ENCODE measurements at places on chromosomes 5 and 9.

DNA sequence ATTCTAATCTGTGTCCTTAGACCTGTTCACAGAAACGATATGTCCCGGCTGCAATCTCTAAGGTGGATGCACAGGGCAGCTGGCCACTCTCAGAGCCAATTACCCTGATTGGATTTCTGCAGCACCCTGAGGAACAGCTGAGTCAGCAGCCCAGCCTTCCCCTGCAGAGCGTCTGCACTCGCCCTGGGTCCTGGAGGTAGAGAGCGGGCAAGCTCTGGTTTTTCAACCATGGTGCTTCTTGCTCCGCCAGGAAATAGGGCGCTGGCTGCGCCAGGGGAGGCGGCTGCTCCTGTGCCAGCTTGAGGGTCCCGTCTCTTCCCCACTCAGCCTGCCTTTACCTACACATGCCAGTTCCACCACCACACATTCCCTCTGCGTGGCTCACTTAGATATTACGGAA lies 19.2 kb downstream of the NDUFS6 start:
- no peak for DNase-seq

GRCh38 chr5:170886210-170886894 lies 24.5 kb downstream of the RANBP17 start:
- DNase-seq: no peak

GRCh38 chr9:115353681-115354080 lies 235.7 kb upstream of the TNC start:
- no peak for DNase-seq

- no peak for DNase-seq
Measured at GRCh38 chr9:114372921-114373448, 14.8 kb downstream of the AKNA start.

- no peak for DNase-seq
Measured at GRCh38 chr5:153372425-153373129, 117.9 kb upstream of the GRIA1 start.

DNA sequence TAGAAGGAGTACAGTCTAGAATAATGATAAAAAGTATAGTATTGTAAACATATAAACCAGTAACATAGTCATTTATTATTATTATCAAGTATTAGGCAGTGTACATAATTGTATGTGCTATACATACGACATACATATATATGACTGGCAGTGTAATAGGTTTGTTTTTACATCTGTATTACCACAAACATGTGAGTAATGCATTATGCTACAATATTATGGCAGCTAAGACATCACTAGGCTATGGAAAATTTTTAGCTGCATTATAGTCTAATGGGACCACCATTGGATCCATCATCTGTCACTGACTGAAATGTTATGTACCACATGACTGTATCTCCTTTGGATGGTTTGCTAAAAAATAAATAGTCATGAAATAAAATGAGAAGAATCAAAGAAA lies 530.0 kb downstream of the PRR16 start:
- DNase-seq: no peak

DNA sequence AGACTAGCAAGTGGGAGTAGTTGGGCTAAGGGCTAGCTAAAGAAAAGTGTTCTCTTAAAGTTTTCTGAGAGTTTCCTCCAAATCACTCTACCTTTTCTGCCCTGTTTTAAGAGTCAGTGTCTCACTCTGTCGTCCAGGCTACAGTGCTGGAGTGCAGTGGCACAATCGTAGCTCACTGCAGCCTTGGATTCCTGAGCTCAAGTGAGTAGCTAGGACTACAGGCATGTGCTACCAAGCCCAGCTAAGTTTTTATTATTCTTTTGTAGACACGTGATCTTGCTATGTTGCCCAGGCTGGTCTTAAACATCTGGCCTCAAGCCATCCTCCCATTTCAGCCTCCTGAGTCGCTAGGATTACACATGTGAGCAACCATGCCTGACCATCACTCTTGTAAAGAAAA lies 378.9 kb downstream of the CAAP1 start:
- no peak for DNase-seq

DNA sequence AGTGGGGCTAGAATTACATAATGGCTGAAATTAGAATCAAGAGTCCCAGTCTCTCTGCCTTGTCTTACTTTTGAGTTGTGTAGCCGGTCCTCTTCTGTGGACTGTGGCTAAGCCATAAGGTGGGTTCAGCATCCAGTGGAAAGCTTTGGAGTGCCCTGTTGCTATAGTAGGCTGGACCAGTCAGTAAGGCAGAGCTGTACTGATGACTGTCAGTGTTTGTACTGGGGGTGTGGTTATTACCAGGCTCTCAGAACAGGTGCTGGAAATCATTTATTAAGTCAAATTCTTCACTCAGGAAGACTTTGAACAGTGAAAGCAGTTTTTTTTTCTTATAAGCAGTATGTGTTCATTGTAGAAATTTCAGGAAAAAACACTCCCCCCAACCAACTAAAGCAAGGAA lies 129.4 kb downstream of the ZSWIM6 start:
- no peak for DNase-seq

All from SW 1271 (cell line).